T follicular helper cell (primary cell): ENCODE measurements at places on chromosomes 4 and X.

DNA sequence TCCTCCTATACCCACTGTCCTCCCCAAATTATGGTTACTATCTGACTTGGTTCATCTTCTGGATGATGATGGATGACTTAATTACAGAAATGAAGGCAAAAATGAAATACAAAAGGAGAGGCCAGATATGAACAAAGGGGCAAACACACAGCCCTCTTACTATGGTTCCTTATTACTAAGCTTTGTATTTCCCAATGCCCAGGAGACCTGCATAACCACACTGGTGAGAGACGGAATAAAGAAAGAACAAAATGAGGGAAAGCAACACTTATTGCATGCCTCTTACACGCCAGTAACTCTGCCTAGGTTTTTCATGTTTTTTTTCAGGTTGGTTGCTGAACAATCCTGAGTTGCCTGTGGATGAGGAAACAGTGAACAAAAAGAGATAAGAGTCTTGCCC is 120.5 kb downstream of the SLC10A7 start:
- DNase-seq = no peak

- no peak for DNase-seq
Observed at GRCh38 chrX:2466876-2467656, 33.7 kb downstream of the DHRSX start.

- DNase-seq = no peak
Observed at GRCh38 chrX:154779261-154779660, 16.6 kb downstream of the DKC1 start.

DNA sequence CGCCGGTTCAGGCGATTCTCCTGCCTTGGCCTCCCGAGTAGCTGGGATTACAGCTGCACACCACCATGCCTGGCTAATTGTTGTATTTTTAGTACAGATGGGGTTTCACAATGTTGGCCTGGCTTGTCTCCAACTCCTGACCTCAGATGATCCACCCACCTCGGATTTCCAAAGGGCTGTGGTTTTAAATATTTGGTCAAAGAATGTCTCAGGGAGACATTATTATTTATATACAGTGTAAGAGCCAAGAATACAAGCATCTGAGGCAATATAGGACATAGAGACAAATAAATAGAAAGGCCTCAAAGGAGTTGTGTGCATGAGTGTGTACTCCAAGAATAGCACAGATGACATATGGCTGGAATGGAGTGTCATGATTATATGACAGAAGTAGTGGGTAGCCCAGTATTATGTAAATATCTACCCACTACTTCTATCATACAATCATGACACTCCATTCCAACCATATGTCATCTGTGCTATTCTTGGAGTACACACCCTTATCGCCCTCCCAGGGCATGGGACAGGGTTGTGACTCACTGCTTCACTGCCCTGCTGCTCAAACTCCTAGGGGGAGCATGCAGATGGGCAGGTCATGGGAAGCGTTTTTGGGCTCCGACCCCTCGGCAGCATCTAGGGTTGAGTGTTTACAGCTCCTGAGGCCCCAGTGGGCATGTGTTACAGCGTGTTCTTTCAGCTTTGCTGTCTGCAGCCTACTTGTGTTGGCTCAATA is 1649.8 kb upstream of the PCDH10 start:
- no peak for DNase-seq

DNA sequence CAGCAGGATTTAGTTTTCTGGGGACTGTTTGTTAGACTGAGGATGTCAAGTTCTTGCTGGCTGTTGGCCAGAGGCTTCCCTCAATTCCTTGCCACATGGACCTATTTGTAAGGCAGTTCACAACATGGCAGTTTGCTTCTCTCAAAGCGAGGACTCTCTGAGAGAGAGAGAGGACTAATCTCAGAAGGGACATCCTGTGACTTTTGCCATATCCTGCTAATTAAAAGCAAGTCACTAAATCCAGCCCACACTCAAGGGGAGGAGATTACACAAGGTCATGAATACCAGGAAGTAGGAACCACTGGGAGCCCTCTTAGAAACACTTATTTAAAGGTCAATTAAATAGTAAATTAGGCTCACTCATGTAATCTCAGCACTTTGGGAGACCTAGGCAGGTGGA is 38.2 kb downstream of the PPP1R2C start:
- no peak for DNase-seq

- no peak for DNase-seq
Observed at GRCh38 chr4:5213087-5213595, 161.9 kb downstream of the STK32B start.

- DNase-seq = no peak
Observed at GRCh38 chr4:91840359-91840758, 463.4 kb upstream of the GRID2 start.

- DNase-seq = no peak
Observed at GRCh38 chr4:131644619-131645018, 1504.5 kb upstream of the PCDH10 start.

DNA sequence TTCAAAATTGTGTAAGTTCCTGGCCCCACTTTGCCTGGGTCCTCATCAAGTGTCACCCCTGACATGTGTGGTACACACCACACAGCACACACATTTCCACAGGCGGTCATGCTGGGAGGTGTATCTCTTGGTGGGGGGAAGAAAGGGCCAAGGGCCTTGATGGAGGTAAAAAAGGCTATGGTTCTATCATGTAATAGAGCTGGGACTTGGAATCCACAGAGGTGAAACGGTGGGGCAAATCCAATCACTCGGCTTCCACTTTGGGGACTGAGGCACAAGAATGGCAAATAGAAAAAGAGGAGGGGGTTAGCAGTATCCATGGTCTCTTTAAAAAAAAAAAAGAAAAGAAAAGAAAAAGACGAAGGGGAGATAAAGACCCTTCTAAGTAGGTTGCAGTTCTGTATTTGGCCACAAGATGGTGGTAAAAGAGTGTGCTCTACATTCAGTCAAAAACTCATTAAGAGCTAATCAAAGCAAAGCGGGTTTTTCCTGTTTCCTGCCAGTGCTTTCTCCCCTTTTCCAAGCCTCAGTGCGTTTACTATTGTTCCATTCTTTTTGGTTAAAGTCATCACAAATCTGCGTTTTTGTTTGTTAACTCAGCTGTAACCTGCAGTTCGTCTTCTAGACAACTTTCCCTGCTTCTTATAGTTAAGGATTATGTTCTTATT is 37.0 kb upstream of the ATP6AP2 start:
- DNase-seq = no peak

- DNase-seq = no peak
Observed at GRCh38 chrX:48002319-48002718, 1.5 kb downstream of the ZNF182 start.

DNA sequence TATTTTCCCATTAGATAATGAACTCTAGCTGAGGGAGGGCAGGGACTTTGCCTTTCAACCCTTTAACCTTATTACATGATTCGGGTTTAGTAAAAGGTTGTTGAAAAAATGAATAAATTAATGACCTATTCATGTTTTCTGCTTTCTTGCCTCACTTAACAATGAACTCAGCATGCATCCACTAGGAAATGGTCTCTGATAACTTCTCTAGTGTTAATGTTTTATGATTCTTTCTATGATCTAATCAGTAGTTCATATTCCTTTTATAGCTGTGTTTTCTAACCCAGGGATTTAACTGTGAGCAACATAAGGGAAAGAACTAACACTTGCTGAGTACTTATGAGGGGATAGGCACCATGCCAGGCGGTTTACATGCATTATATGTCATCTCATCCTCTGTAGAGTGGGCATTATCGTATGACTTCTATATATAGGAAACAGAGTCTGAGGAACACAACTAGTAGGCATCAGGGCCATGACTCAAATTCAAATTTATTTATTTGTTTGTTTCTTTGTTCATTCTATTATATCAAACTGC is 236.7 kb upstream of the MAB21L2 start:
- DNase-seq = no peak

DNA sequence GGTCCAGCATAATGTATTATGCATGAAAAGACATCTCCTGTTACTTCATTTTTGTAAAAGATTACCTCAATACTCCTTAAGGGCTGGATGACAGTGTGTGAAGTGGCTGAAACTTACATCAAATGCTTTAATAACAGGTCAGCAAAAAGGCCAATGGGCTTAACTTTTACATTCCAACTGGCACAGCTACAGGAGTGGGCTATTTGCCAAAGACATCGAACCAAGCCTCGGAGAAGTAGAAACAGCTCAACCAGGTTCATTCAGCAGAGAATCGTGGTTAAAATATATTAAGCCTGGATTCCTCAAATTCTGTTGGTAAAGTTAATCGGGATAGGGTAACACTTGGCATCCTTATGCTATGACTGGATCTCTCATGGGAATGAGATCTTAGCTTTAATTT is 639.7 kb downstream of the TRIML1 start:
- no peak for DNase-seq

GRCh38 chr4:107366900-107367299 is 330.8 kb upstream of the DKK2 start:
- no peak for DNase-seq

- DNase-seq = no peak
Observed at GRCh38 chr4:5203993-5204310, 152.7 kb downstream of the STK32B start.

GRCh38 chr4:156568041-156568440 is 403.6 kb downstream of the PDGFC start:
- DNase-seq = no peak

DNA sequence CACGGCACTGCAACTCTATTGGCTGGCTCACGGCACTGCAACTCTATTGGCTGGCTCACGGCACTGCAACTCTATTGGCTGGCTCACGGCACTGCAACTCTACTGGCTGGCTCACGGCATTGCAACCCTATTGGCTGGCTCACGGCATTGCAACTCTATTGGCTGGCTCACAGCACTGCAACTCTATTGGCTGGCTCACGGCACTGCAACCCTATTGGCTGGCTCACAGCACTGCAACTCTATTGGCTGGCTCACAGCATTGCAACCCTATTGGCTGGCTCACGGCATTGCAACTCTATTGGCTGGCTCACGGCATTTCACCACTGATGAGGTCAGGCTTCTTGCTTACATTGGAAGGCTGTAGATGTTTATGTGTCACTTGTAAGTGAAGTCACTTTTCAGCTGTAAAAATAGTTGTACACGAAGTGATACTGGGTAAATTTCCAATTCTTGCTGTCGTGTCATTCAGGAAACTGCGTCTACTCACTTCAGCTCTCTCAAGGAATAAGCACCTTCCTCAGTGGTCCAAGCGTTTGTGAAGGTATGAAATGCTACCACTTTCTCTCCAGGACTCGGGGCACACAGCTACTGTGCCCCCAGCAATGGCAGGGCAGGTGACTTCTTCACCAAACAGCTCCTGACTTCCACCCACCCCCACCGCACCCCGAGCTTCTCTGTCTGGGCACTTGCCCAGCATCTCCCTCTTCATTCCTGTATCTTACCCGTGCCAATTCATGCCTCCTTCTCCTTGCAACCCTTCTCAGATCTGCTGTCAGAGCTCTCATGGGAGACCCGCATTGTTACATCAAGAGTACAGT is 141.3 kb downstream of the AFAP1 start:
- DNase-seq = no peak

DNA sequence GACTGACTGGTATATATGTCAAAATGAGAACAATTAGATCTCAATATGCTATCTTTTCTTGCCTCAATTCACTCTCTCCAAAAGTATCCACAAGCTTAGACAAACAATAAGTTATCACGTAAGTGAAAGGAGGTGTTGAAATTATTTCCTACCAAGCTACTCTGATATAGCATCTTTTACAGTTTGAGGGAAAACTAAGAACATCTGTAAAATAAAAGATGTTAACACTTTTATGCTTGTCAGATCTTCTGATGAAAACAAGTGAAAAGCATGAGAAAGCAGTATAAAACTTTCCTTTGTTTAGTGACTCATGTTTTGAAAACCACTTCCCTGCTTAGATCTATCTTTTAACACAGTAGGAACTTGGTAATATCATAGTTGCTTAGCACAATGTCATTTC is 8.4 kb upstream of the MAB21L2 start:
- DNase-seq = no peak

DNA sequence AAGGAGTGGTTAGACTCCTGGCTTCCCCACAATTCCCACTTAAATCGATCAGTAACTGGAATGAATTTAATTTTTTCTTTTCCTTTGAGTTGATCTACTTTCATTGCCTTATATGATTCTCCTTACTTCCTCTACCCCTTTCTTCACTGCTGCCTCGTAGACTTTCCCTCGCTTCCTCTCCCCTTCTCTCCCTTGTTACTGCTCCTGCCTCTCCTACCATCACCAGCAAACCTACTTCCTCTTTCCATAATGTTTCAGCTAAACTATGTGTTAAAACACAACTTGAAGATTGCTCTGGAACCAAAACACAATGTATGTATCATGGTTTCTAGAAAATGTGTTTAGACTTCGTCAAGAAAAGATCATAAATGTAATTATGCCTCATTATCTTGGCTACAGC is 132.0 kb upstream of the TET2 start:
- DNase-seq = no peak

GRCh38 chr4:137819964-137820383 is 287.7 kb upstream of the PCDH18 start:
- no peak for DNase-seq

DNA sequence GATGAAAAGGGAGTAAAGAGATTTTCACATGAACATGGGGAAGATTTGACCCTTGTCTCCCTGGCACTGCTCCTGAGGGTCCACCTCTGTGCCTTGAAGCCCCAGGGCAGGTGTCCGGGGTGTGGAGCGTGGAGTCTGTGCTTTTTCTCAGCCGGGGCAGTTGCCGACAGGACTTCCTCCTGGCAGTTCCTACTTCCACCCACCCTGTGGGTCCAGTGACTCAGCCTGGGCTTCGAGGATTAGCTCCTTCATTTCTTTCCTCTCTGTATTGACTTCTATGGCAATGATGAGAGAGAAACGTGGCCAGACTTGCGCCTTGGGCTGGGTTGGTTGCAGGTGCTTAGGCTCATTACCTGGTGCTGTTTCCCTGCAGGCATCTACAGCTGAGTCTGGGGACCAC is 35.9 kb upstream of the CLCN4 start:
- DNase-seq = no peak

- DNase-seq = no peak
Observed at GRCh38 chr4:124415146-124415545, 297.4 kb downstream of the ANKRD50 start.

GRCh38 chrX:149903889-149904748 is 23.1 kb downstream of the MAGEA8 start:
- DNase-seq = no peak

GRCh38 chrX:3244955-3245354 is 101.5 kb downstream of the MXRA5 start:
- no peak for DNase-seq

DNA sequence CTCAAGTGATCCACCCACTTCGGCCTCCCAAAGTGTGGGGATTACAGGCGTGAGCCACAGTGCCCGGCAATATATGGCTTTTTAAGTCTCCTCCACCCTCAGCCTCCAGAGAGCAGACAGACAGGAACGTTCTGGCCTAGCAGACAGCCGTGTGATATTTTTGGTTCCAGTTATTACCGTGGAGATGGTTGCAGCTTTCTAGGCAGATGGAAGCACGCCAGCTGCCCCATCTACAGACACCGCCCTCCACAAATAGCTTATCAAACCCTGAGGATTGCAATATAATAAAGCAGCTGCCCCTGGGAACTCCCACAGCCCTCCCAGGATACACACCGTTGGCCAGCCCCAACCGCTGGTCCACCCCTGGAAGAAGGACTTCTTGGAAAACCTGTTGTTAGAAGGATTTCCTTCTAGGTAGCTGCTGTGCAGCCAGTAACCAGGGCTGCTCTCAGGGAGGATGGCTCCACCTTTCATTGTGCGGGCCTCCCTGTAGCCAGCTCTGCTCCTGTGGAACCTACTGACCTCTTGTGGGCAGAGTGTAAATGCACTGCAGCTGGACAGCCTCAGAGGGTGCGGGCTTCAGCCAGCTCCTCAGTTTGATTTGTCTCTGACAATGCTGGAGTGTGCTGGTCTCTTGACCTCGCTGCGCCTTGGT is 44.0 kb downstream of the SLC25A5 start:
- no peak for DNase-seq

GRCh38 chrX:47101206-47101605 is 23.0 kb downstream of the RGN start:
- no peak for DNase-seq

- DNase-seq = no peak
Observed at GRCh38 chr4:37953620-37954293, 6.4 kb upstream of the PTTG2 start.
